ENCODE measurements at places on chromosomes 7 and 10.

GRCh38 chr7:140441519-140441918 is 37.7 kb downstream of the RAB19 start:
- no peak for DNase-seq

- no peak for DNase-seq
These were observed 51.5 kb downstream of the PIP4K2A start for GRCh38 chr10:22662733-22663330.

DNA sequence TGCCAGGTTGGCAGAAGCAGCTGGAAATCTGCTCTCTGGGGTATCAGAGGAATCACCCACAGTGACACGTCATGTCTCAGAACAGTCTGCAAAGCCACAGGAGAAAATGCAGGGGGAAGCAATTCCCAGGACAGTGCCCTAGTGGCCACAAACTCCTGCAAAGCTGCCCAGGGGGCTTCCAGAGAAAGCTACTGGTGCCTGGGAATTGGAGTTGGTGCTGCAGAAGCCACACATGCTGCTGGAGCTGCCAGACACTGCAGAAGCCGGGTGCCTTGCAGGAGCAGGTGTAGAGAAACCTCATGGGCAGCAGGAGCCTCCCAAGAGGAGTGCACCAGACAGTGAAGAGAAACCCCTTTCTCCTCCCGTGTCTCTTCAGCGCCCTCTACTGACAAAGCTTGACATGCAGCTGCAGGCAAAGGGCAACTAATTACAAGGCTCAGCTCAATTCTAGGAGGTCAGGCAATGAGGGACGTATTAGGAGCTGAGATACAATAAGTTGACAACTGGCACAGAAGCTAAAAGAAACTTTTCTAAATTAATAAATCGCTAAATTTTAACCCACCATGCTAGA is 30.2 kb upstream of the NUB1 start:
- DNase-seq, result peak; percentile 35

- no peak for DNase-seq
These were observed 66.6 kb upstream of the IGFBP3 start for GRCh38 chr7:45987521-45988290.

GRCh38 chr7:120856621-120857352 is 1.2 kb downstream of the TSPAN12 start:
- no peak for DNase-seq

- no peak for DNase-seq
These were observed 128.4 kb downstream of the PAXIP1 start for GRCh38 chr7:154874409-154875113.

- DNase-seq, result no peak
These were observed 5.3 kb downstream of the DYDC1 start for GRCh38 chr10:80351220-80351619.

DNA sequence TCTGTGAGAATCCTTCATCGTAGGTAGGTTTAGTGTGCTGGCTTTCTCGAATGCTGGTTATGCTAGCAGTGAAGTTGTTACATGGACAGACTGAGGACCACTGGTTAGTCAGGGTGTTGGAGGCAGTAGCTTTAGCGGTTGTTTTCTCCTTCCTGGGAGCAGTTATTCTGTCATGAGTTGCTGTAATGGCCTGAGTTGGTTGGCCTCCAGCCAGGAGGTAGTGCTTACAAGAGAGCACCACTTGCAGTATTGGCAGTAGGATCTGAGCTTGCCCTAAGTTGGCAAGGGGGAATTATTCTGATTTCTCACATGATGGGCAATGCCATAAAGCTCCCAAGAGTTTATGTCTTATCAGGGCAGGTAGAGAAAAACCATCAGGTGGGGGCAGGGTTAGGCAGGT is 58.0 kb downstream of the IPMK start:
- DNase-seq, result no peak

- DNase-seq, result peak; percentile 76
These were observed 676.4 kb upstream of the NRP1 start for GRCh38 chr10:34010891-34011290.

- no peak for DNase-seq
These were observed 57.6 kb upstream of the AKR1E2 start for GRCh38 chr10:4768416-4768815.

- no peak for DNase-seq
These were observed 558.4 kb downstream of the SDK1 start for GRCh38 chr7:3859431-3859830.

- DNase-seq, result no peak
These were observed 235.1 kb downstream of the SEMA3E start for GRCh38 chr7:83413831-83414230.

DNA sequence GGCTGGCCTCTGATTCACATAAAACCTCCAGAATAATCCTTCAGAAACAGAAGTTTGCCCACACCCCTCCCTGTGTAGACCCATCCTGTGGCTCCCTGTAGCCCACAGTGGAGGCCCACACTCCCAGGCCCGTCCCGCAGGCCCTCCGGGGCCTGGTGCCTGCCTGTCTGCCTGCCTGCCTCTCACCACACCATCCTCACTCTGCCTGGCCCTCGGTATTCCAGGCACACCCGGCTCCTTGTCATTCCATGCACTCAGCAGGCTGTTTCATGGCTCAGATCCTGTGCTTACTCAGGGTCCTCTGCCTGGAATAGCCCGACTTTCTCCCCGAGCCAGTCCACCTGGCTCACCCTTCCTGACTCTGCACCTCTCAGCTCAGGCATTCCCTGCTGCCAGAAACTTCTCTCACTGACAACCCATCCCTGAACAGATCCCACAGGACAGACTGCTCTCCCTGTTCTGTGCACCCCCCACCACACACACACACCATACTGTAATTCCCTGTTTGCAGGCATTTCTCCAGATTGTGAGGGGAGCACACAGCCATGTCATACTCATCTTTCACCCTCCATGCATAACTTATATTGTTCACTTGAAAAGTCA is 498.0 kb upstream of the ZMIZ1 start:
- no peak for DNase-seq

DNA sequence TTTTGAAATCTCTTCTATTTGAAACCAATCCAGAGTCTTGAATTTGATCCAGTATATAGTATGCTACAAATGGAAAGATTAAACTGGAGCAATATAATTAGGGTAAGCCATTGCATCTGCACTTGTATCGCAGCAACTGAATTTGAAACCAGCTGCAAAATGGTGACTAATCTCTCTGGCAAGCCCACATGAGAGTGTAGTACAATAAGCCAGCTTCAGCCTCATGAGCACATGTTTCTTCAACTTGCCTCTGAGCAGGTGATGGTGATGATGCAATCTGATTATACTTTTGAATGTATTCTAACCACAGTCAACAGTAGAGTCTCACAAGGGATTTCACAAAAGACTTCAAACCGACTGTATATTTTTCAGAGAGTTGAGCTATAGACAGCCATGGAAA is 829 bp upstream of the RPA3 start:
- peak; percentile 88 for DNase-seq

GRCh38 chr7:123533929-123534382 is 439 bp downstream of the IQUB start:
- DNase-seq, result no peak

DNA sequence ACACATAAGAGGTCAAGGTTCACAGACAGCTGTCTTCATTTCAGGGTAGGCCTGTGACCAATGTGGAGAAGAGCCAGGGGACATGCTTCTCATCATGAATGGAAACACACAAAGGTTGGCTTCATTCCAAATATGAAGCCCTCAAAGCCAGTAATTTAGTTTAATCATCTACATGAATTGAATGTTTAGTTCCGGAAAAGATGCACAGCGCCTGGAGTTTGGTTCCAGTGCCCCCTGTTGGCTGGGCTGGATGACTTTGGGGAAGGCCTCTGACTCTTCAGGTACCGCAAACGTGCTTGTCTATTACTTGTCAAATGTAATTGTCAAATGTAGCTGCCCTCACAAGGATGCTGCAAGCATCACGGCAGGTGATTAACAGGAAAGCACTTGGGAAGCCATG is 130.7 kb downstream of the ADRA2A start:
- no peak for DNase-seq

DNA sequence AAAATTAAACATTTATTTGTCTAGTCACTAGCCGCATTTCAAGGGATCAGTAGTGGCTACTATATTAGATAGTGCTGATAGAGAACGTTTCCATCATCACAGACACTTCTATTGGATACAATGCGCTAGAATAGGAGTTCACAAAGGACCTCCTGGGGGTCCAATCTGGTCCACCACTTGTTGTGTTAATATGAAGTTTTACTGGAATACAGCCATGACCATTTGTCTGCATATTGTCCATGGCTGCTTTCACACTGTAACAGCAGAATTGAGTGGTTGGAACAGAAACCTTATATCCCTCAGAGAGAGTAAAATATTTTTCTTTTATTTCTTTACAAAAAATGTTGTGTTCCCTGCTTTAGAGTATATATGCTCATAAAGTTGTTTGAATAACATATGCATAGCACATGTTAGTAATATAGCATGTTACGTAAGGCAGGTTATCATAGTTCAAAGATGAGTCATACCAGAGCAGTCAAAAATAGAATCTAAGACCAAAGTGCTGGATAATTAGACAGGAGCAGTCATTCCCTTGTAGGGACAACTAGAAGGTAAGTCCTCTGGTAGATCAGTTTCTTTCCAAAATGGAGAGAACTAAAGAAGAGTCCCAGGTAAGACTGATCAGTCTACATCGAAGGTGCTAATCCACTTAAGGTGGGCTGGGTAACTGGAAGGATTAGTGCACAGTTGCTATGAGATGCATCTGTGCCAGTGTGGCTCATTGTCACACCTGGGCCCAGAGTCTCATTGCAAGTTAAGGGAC is 14.9 kb downstream of the BZW2 start:
- DNase-seq, result peak; percentile 69
